ENCODE measurements at places on chromosomes 7 and 10.

GRCh38 chr10:1451362-1451888 is 285.9 kb downstream of the ADARB2 start:
- DNase-seq = no peak

- no peak for DNase-seq
These were observed 65.1 kb downstream of the MET start for GRCh38 chr7:116736927-116737715.

GRCh38 chr10:18406136-18406535 is 245.3 kb downstream of the NSUN6 start:
- no peak for DNase-seq

GRCh38 chr10:101781984-101782810 is 1.0 kb downstream of the NPM3 start:
- DNase-seq = no peak

DNA sequence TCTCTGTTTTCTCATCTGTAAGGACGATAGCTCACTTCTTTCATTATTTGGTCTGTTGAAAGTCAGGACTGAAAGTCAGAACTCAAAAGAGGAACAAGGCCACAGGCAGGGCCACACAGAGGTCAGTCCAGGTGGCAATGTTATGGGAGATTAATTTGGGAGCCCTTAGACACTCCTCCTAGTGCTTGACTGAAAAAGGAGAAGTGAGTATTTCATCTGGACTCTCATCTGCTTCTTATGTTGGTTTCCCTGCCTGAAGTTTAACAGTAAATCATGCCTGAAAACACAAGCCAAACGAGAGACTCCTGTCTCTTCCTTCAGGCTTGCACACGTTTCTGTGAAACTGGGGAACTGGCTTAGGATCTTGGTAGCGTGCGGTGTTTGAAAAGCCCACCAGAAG is 248.5 kb downstream of the BUB3 start:
- DNase-seq = no peak

DNA sequence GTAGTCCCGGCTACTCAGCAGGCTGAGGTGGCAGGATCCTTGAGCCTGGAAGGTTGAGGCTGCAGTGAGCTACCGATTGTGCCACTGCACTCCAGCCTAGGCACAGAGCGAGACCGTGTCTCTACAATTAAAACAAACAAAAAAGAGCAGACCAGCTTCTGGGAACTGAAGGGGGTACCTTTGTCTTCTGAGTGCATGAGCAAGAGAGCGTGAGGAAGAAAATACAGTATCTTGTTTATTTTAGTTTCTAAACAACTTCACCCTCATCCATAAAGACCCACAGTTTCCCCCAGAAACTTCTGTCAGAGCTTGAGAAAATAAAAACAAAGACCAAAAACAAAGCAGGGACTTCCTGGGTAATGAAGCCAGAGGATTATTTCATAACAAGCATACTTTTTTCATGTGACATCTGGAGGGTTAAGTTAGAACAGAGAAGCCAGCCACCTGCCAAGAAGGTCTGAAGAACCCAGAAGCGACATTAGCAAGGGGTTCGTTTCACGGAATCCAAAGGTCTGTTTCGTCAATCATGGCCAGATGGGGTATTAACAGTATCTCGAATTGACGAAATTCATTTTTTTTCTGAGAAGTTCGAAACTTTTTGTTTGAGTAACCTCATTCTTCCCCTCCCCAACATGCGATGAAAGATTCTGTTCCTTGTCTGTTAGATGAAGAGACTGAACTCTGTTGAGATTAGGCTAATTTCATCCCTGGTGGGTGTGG is 10.2 kb upstream of the IL2RA start:
- DNase-seq = peak; percentile 92

DNA sequence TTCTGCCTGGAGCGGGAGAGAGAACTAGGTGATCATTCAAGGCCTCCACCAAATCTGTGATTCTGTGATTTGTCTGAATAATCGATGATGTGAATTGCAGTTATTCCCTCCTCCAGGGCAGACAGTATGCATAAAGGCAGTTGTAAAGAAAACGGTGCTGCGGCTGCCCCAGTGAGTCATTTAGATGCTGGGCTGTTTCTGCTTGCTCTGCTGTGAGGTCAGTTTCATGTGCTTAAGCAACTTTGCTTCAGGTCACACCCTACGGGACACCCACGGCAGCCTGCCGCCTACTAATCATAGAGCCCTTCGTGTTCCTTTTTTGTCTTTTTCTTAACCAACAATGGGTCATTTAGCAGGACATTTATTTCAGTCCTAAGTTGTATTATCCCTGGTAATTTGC is 158.1 kb upstream of the PITRM1 start:
- DNase-seq = no peak

- DNase-seq = no peak
These were observed 45.6 kb downstream of the BMPR1A start for GRCh38 chr10:86801995-86802394.

DNA sequence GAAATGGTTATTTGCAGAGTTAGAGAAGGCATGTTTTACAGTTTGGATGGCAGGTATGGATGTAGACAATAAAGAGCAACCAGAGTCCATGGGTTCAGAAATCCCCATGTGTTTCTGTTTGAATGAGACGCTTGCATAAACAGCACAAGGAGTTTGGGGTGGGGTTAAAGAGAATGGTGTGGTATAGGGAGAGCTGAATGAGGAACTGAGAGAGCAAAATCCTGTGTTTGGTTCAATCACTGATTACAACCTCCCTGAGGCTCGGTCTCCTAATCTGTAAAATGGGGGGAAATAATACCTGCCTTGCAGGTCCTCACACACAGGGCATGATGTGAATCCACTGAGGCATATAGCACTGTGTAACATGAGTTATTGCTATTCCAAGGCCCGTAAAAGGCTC is 23.7 kb downstream of the CAV1 start:
- DNase-seq = no peak

- DNase-seq = no peak
These were observed 90.0 kb downstream of the CHCHD3 start for GRCh38 chr7:132991615-132992587.

GRCh38 chr10:120998251-120998650 is 147.1 kb downstream of the WDR11 start:
- no peak for DNase-seq

GRCh38 chr7:147413557-147413870 is 1177.1 kb upstream of the C7orf33 start:
- DNase-seq = no peak

DNA sequence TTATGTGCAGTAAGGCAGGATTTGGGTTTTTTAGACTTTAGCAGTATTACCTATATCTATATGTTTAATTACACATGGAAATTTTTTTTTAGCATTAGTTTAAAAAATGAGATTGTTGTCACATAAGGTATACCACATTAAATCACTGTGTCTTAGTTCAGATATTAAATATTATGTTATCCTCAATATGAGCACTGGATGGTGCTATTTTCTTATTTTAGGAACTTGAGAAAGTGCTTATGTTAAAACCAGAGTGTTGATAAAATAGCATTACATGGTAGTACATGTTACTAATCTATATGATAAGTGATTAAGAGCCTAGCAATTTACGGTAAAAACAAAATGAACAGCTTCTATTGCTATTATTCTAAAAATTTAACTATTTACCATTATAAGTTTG is 28.8 kb downstream of the MIOS start:
- DNase-seq = peak; percentile 16

- no peak for DNase-seq
These were observed 54.2 kb upstream of the FHIP2A start for GRCh38 chr10:114767101-114767985.

GRCh38 chr7:28358423-28358868 is 53.9 kb upstream of the CREB5 start:
- DNase-seq = no peak

DNA sequence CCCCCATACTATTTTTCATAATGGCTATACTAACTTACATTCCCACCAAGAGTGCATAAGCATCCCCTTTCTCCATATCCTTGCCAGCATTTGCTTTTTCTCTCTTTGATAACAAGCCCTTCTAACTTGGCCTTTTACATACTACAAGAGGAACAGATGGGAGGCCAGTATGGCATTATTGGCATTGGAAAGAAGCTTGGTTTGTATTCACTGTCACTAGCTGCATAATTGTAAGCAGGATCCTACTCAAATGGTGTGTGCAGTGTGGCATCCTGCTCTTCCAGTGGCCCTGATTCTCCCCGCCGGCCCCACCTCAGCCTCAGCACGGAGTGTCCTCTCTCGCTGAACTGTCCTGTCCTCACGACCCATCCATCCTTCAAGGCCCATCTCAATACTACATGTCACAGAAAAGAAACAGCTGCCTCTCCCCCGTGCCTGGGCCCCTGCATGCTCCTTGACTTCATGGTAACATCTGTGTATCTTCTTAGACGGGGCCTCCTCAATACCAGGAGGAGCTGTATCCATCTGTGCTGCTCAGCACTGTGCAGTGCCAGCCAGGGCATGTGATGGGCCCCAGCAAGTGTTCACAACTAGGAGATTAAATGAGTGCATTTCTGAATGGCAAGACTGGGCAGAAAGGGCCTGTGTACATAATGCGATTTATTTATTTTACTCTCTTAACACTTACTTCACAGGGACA is 205.2 kb downstream of the COBL start:
- DNase-seq = no peak

DNA sequence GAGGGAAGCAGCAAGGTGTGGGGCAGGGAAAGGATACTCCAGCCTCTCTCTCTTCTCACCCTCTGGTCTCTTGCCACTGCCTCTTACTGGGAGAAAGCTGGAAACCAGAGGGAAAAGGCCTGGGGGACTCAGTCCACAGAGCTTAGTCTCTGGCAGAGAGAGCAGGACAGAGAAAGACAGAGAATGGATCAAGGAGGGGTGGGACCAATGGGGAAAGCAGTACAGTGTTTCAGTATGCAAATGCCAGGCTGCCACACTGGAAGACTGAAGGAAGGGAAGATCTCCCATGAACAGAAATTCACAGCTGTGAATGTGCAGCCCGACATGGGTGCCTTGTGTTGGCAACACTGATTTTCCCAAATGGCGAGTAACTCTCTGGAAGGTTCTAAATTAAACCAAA is 40.4 kb downstream of the CREB5 start:
- DNase-seq = no peak

- DNase-seq = peak; percentile 14
These were observed 644 bp downstream of the BUD23 start for GRCh38 chr7:73683788-73684693.

- DNase-seq = no peak
These were observed 183.2 kb downstream of the ADK start for GRCh38 chr10:74334221-74334620.

DNA sequence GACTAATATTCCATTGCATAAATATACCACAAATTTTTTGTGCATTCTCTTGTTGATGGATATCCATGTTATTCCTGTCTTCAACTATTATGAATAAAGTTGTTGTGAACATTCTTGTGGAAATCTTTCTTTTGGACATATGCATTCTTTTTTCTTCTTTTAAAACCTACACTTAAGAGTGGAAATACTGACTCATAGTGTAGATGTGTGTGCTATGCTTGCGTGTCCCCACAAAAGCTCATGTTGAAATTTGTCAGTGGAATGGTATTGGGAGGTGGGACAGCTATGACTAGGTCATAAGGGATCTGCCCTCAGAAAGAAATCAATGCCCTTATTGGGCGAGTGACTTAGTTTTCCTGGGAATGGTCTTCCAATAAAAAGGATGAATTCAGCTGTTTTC is 203.6 kb upstream of the PRSS58 start:
- DNase-seq = no peak

- no peak for DNase-seq
These were observed 201.9 kb downstream of the MALRD1 start for GRCh38 chr10:19250546-19250945.

- DNase-seq = no peak
These were observed 36.0 kb downstream of the SPAG6 start for GRCh38 chr10:22381262-22381661.

GRCh38 chr7:41252957-41253356 is 449.9 kb downstream of the INHBA start:
- DNase-seq = no peak

DNA sequence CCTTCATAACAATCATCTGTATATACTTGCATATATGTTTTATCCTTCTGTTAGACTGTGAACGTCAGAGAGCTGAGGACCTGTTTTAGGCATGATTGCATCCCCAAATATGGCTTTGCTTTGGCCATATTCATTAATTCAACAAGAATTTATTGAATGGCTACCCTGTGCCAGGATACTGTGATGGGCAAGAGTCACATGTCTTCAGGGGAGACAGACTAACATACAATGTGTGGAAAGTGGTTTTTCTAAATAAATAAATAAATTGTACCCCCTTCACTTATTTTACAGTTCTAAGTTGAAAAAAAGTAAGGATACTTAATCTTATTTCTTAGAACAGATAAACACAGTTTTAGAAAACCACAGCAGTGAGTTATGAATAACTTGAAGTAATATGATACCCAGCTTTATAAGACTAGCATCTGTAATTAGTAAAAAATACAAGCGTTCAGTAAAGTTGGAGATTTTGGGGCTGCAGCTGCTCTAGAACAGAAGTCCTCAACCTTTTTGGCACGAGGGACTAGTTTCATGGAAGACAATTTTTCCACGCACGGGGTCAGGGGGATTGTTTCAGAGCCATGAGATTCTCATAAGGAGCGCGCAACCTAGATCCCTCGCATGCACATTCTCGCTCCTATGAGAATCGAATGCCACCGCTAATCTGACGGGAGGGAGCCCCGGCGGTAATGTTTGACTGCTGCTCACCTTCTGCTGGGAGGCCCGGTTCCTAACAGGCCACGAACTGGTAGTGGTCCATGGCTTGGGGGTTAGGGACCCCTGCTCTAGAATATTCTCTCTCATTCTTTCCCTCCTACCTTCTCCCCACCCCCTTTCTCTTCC is 89.4 kb upstream of the MTPN start:
- DNase-seq = no peak

DNA sequence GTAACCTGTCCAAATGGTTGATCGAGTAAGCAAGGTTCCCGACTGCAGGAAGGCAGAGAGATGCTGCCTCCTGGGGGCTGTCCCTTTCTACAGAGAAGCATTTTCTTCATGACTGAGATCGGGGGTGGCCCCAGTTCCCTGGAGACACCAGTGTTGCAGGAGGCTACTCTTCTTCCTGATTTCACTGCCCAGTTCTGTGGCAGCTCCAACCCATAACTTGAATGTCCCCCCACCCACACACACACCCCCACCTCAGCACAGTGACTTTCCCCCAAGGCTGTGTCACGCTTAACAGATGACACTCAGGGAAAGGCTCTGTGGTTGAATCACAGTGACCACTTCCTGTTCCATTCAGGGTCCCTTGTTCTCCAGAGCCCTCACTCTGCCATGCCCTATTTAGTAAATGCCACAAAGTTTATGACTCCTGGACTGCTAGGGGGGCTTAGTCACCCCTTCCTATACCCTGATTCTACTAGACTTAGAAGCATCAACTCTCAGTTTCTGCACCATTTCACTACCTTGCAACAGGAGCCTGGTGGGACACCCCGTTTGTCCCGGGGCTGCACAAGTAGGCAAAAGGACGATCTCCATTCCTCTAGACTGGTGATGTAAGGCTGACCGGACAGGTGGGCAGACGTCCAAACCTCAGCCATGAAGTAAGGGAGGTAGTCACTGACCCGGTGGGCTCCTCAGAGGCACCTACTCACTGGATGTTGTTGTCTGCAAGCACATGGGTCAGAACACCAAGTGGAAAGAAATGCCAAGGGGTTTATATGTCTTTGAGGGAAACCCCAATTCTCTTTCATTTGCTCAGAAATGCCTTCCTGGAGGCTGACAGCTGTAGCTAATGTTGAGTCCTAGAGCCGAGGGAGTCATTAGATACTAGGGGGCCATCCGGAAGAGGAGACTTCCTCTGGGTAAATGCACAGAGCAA is 31.3 kb upstream of the SMC3 start:
- DNase-seq = peak; percentile 81

All from activated CD4-positive, alpha-beta T cell treated with anti-CD3 and anti-CD28 coated beads, Interleukin-10, Interleukin-2, amounts not matched to agents 100 ng/mL and 50 ng/mL, durations not matched to agents 16 hours and 8 hours (primary cell).